ENCODE measurements at places on chromosomes 3 and 15. TPM values are rescaled to one million over a fixed set of nuclear protein-coding genes. Genes with fewer than 3 reads are reported as not detected.

DUOXA2 gene
- total RNA-seq = not detected

- DNase-seq = no peak
Observed at GRCh38 chr15:83499476-83499875, 52.3 kb downstream of the SH3GL3 start.

- no peak for DNase-seq
Observed at GRCh38 chr15:57566834-57567233, 24.9 kb upstream of the MYZAP start.

PCOLCE2 gene
- 12.1 TPM for total RNA-seq

AKAP13 gene
- total RNA-seq = 71.8 TPM

ROPN1 gene
- total RNA-seq = not detected

ROBO2 gene
- total RNA-seq = 0.42 TPM
